ENCODE measurements at places on chromosomes 1 and 21.

- DNase-seq = no peak
Observed at GRCh38 chr1:28115267-28115666, 26.9 kb upstream of the EYA3 start.

DNA sequence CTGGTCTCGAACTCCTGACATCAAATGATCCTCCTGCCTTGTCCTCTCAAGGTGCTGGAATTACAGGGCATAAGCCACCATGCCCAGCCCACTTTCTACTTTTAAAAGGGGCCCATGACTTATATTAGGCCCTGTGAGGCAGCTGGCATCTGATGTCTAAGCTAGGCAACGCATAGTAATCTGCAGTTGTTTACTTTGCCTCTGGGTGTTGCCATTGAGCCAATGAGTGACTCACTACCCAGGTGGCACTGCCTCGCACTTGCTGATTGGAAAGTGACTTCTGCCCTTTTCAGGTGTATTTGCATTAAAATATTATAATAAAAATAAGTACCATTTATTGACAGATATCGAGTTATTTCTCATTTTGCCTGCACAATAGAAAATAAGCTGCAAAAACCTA lies 84.9 kb downstream of the KIF14 start:
- DNase-seq = no peak

DNA sequence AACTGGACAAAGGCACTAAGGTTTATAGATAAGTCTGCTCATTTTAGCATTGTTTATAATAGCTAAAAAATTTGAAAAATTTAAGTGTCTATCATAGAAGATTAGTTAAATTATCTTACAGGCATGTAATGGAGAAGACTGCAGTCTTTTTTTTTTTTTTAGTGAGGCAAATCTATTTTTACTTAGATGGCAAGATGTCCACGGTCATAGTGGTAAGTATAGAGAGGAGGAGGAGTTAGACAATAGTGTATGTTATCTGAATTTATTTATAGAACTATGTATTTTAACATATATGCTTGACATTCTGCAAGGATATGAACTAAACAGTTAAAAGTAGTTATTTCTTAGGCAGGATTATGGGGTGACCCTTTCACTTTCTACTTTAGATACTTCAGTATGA lies 149.0 kb downstream of the SYT2 start:
- no peak for DNase-seq

GRCh38 chr1:206035027-206035426 lies 11.3 kb upstream of the CTSE start:
- no peak for DNase-seq

GRCh38 chr1:11529763-11530730 lies 51.1 kb downstream of the DISP3 start:
- no peak for DNase-seq

GRCh38 chr1:42847721-42848460 lies 1.5 kb downstream of the ZNF691 start:
- DNase-seq = no peak

GRCh38 chr1:1965546-1965945 lies 38.0 kb downstream of the CFAP74 start:
- DNase-seq = no peak

GRCh38 chr1:221494670-221495069 lies 247.2 kb downstream of the DUSP10 start:
- DNase-seq = no peak

- DNase-seq = no peak
Observed at GRCh38 chr1:114353262-114353661, 157.7 kb downstream of the TRIM33 start.

- no peak for DNase-seq
Observed at GRCh38 chr1:65527190-65527589, 106.7 kb downstream of the LEPR start.

DNA sequence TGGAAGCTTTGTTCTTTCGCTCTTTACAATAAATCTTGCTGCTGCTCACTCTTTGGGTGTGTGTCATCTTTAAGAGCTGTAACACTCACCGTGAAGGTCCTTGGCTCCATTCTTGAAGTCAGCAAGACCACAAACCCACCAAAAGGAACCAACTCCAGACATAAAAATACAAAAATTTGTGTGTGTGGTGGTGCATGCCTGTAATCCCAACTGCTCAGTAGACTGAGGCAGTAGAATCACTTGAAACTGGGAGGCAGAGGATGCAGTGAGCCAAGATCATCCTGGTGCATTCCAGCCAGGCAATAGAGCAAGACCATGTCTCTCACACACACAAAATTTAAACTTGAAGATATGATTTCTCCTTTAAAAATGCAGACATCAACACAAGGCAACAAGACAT lies 1431.7 kb upstream of the B3GALT2 start:
- no peak for DNase-seq
